Cortex of kidney (tissue), 1 donor: ENCODE measurements at places on chromosomes 1 and 21.

GRCh38 chr1:200242110-200243041 lies 167.5 kb downstream of the ZNF281 start:
- DNase-seq: no peak

DNA sequence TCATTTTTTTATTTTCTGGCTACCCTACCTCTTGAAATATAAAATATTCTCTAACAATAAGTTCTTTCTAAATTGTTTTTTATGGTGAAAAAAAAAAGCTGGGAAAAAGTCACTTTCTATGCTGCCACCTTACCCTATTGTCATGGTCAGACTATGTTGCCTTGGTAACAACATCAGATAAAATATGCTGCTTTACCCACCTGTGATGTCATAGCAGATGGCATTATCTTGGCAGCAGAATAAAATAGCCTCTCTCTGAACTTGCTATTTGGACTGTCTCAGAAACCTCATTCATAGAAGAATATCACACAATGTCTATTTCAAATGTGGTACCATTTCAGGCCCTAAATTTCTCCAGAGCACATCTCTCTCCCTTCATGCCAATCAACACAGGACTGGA lies 69.6 kb upstream of the SGIP1 start:
- DNase-seq: no peak

DNA sequence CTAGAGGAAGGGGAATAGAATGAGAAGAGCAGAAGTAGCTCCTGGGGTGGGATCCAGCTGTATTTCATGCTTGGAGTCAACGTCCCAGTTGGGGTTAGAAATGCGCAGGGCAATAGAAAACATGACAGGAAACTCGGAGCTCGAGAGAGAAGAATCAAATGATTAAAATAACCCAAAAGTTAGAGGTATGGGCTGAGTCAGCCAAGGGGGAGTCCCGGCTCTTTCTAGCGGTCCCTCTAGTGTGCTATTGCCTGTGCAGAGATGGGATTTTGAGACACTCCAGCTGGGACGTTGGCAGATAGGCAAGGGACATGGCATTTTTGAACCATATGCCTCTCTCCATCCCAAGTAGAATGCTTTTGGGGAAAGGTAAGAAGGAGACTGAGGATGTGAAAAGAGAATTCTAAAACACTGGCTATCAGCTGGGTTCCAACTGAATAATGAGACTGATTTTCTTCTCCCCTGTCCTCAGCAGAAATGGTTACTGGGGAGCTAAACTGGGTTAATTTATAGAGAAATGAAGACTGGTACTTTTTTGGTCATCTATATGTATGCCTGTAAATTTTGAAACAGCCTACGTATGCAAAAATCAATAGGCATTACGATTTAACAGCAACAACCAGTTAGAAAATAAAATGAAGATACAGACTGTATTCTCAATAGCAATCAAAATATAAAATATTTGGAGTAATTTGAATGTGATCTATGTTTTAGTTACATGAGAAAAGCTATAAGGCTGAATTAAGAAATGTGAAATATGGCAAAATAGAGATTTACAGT lies 7.0 kb upstream of the VPS26C start:
- DNase-seq: no peak

GRCh38 chr21:24023936-24024335 lies 1583.3 kb downstream of the MRPL39 start:
- no peak for DNase-seq

DNA sequence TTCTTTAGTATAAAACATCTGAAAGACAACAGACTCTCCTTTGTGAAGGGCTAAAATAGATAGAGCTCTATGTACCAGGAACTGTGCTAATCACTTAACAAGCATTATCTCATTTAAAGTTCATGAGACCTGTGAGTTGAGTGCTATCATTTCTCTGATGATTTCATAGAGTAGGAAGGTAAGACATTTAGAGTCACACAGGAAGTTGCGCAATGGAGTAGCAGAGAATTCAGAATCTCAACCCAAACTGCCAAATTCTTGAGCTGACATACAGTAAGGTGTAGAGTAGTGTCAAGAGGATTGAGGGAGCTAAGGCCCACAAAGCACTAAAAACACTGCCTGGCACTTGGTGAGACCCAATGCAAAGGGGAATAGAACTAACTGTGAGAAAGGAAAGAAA lies 384.3 kb downstream of the NTNG1 start:
- DNase-seq: no peak

GRCh38 chr1:245153552-245154428 lies 995 bp upstream of the KIF26B start:
- DNase-seq: no peak

DNA sequence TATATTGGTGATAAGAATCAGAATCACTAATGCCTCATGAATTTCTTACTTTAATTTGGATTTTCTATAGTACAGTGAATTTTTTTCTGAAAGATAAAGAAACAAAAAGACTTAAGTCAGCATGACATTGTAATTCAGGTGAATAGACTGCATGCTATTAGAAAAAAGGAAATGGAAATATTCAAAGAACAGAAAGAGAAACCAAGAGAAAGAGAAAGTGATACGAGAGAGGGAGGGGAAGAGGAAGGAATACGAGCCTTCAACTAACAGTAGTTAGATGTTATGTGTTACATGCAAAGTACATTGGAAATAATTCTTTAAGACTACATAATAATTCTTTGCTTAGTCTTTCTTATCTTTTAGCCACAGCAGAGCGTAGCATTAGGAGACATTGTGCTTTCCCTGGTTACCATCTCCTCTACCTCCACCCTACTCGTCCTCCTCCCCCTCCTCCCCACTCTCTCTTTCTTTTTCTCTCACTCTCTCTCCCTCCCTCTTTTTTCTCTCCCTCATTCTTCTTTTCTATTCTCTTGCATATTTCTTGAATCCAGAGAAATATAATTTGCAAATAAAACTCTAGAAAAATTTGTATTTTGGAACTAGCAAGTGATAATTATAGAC lies 46.4 kb upstream of the ADGRL4 start:
- no peak for DNase-seq

DNA sequence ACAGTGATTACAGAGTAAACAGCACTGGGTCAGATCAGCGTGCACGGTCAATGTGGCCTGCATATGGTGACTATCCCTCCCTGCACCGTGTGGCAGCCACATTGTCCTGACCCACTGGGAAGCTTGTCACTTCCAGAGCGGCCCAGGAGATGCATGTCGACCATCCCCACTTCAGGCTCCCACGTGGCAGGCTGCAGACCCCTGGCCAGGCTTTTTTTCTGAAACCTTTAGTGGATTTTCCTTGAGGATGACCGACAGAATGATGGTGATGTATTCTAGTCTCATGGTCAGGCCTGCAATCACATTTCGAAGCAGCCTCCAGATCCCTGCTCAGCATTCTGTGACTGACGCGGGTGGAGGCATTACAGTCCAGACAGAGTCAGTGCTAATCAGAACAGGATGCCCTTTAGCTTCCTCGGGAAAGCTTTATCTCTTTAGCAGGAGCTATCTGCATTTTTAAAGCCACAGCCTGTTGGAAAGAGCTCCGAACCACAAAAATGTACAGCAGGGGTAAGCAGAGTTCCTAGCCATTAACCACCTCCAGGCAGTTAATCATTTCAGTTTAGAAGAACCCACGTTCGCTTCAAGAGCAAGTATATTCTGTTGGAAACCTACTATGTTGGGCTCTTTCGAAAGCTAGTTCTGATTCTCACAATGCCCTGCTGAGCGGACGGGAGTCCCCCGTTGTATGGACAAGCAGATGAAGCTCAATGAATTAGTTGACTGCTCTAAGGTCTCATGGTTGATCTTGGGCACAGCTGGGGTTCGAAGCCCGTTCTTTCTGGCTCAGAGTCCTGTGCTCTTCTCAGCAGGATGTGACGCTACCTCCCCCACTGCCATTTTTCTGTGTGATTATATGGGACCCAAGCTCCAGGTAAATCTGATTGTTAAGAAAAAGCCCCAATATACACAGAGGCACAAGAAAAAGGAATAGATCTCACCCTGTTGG lies 56.5 kb downstream of the IRF2BP2 start:
- DNase-seq: no peak

DNA sequence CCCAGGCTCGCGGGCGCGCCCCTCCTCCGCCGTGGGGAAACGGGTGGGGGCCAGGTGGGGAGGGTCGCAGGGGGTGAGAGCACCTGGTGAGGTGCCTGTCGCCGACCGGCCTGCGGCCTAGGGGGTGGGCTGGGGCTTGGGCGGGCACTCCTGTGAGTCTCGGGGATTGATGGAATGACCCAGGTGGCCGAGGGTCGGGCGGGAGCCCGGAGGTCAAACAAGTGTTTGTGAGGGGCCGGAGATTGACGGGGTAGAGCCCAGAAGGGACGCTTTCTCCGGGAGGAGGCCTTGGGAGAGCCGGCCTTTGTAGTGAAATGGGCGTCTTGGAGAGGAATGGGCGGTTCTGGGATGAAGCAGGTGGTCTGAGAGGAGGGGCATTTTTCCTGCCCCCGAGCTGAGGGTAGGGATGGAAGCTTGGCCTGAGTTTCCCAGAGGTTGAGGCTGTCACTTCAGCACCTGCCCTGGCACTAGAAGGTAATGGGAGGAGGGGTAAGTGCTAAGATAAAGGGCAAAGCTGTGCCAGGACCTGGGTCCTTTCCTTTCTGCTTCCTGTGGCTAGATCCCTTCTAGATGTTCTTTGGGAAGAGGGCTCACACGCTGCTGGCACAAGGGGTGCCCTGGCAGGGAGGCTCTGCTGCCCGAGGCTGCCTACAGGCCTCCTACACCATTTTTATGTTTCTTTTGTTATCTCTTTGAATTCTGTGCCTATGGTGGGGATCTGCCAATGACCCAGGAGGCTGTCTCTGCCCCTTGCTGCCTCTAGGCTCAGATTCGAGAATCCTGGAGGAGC lies 56.1 kb downstream of the NDUFS5 start:
- no peak for DNase-seq

- DNase-seq: no peak
These were observed 2.9 kb upstream of the SYT2 start for GRCh38 chr1:202713110-202713509.

- DNase-seq: no peak
These were observed 10.9 kb downstream of the TNFRSF25 start for GRCh38 chr1:6454856-6455751.

GRCh38 chr1:224298346-224299330 lies 31.3 kb downstream of the NVL start:
- no peak for DNase-seq

- DNase-seq: no peak
These were observed 11.2 kb upstream of the SLAMF9 start for GRCh38 chr1:159965263-159965662.

GRCh38 chr1:37040261-37040660 lies 5.9 kb upstream of the GRIK3 start:
- no peak for DNase-seq

GRCh38 chr1:67052741-67053534 lies 1.0 kb downstream of the SLC35D1 start:
- DNase-seq: no peak

- no peak for DNase-seq
These were observed 39.3 kb downstream of the POFUT2 start for GRCh38 chr21:45248301-45248892.

DNA sequence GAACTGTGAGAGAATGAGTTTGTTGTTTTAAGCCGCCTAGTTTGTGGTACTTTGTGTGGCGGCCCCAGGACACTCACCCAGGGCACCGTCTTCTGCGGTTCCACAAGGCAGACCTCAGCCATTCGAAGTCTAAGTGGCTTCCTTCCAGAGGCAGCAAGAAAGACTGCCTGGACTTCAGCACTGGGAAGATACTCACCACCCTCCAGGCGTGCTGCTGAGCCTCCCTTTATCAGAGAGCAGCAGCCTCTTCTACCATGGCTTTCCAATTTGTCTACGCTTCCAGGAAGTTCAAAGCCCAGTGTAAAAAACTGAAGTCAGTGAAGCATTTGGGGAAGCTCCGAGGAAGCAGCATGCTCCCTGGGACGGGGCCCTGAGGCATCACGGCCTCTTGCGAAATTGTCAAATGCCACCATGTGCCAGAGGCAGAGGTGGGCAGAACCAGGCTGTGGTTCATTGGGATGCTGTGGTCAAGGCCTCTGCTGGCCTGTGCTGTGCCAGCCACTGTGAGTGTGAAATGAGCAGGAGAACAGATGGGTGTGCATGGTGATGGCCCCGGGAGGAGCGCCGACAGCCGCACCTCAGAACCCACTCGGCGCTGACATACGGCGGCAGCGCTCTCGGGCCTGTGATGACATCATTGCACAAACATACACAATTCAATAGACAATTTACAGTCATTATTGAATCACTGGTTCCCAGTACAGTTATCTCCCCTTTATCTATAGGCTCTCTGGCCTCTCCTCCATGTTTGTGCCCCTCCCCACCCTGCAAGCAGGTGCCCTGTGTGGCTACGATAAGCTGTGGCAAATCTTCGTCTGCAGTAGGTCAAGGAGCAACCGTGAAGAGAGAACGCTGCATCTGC lies 110.4 kb downstream of the PDE9A start:
- no peak for DNase-seq

DNA sequence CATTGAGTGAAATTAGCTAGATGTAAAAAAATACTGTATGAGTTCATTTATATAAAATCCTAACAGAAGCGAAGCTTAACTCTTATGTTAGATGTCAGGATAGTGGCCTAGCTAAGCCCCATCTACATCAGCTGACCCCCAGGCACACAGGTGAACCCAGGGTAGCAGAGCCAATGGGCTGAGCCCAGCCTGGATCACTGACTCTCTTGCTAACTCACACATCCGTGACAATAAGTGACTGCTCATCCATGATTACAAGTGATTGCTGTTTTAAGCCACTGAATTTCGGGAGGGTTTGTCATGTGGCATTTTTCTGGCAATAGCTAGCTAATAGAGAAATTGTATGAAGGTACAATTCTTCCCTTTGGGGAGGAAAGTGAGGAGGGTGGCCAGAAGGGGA lies 55.2 kb upstream of the COG2 start:
- DNase-seq: no peak
